ENCODE measurements at places on chromosomes 5 and 9.

GRCh38 chr9:123169926-123170325 is 98.5 kb downstream of the STRBP start:
- no peak for DNase-seq

- DNase-seq: no peak
Measured at GRCh38 chr9:93909242-93909616, 45.9 kb downstream of the BARX1 start.

DNA sequence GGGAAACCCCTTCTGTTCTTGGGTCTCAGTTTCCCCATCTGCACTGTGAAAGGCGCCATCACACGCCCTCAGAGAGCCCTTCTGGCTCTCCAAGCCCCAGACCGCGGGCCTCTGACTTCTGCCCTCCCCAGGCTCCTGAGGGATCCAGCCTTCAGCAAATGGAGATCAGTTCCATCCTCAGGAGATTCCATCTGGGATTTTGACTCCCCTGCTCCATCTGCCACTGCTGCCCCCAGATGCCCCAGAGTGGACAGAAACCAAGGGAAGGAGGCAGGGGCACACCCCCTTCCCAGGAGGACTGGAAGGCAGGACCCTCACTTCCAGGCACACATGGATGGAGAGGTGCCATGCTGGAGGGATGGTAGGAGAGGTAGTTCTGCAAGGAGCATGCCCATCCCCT is 18.7 kb upstream of the RPS14 start:
- no peak for DNase-seq

GRCh38 chr9:119343059-119343990 is 25.9 kb downstream of the BRINP1 start:
- no peak for DNase-seq

DNA sequence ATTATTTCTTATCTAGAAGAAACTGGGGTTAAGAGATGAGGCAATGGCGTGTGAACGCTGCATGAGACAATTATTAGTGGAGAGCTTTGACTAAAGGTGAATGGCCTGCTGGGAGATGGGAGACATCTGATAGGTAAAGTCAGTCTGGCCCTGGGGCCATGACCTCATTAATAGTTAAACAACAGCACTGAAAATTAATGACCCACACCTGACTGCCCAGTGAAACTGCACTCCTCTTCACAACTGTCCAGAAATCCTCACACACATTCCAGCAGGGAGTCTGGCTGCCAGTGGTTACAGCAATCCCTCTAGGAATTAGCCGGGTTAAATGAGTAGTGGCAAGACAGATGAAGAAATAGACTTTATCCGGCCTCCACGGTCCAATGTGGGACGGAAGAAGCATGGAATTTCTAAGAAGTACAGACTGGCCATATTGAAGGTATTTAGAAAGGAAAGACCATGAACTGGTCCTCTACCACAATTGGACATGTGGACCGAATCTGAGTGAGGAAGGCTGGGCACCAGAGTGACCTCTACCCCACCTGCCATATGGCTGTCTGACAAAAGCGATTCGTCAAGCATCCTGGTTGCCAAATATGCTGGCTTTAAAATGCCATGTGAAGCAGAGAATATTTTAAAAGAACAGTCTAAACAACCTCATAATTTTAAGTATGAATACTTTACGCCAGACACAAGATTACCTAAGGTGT is 138.4 kb downstream of the EFNA5 start:
- DNase-seq: no peak

- DNase-seq: no peak
Measured at GRCh38 chr5:78760770-78761169, 112.2 kb upstream of the LHFPL2 start.

DNA sequence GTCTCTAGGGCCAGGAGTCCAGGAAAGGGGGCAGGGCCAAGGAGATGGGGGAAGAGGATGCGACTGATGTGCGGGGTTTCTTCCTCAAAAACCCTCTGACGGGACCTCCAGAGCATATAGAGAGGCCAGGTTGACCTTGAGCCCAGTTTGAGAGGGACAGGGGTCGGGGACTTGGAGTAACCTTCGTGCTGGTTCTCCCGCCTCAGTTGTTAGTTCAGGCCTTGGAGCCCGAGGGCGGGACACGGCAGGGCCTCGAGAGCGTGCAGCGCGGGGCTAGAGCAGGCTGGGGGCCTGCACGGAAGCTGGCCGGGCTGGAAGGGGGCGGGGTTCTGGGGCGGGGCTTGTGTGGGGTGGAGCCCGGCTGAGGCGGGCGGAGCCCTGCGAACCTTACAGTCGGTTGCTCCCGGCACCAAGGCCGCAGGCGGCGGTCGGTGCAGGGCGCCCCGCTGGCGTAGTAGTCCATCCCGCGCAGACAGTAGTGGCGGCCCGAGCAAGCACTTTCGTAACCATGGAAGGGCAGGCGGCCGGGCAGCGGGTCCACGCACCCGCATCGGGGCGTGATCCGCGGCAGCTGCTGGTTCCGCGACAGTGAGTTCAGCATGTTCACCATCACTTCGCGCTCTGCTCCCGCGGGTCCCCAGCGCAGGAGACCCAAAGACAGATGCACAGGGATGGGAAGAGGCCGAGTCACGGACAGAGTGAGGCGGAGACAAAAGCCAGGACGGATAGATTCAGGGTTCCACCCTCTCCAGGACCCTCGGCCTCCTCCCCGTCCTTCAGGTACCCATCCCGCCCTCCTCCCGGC is 4.0 kb upstream of the MYORG start:
- DNase-seq: peak; percentile 82

DNA sequence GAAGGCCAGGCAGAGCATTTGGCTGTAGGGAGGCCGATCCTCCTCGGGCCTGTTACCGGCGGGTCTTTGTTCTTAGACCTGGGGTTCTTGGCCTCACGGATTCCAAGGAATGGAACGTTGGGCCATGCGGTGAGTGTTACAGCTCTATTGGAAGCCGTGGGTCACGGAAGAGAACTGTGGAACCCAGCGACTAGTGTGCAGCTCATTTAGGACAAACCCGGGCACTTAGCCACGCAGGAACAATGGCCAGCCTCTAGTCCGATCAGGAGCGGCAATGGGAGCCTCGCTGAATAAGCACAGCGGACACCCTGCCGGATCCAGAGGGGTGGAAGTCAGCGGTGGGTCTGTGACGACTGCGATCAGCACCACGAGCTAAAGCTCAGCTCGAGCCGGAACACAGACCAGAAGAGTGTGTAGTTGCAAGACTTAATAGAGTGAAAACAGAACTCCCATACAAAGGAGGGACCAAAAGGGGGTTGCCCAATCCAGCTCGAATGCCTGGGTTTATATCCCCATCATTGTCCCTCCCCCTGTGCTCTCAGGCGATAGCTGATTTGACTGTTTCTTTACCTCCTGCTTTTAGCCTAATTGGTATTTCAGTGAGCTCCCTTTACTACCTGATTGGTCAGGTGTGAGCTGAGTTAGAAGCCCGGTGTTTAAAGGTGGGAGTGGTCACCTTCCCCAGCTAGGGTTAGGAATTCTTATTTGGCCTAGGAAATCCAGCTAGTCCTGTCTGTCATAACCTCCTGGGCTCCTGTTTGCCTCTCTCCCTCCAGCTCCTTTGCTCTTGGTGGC is 53.7 kb upstream of the RPL26L1 start:
- DNase-seq: no peak

Data from CD4-positive, alpha-beta T cell treated with Interleukin-17A for 1 hour (primary cell).